Stimulated activated CD4-positive, alpha-beta T cell treated with anti-CD3 and anti-CD28 coated beads, Interleukin-15, amount 100 ng/mL, for 24 hours (primary cell): ENCODE measurements at places on chromosomes 11 and 22.
A peak's percentile ranks its signal among the peaks of the same experiment; 100 is the strongest.

DNA sequence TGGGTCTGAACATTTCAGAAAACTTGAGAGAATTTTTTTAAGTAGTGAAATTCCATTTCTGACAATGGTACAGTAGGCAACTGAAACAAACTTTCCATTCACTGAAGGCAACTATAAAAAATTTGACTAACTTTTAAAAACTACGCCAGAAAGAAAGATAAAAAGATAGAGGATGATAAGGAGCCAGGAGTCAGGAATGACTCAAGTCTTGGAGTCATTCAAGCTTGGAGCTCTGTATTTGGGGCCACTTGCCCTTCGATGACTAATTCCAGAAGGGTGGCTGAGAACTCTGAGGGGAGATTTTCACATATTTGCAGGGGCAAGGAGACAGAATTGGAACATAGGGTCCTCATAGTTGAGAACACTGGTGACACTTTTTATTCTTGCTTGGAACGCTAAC is 1083.2 kb upstream of the CNTN5 start:
- no peak for DNase-seq

- no peak for DNase-seq
Observed at GRCh38 chr11:1327064-1327460, 17.6 kb upstream of the TOLLIP start.

DNA sequence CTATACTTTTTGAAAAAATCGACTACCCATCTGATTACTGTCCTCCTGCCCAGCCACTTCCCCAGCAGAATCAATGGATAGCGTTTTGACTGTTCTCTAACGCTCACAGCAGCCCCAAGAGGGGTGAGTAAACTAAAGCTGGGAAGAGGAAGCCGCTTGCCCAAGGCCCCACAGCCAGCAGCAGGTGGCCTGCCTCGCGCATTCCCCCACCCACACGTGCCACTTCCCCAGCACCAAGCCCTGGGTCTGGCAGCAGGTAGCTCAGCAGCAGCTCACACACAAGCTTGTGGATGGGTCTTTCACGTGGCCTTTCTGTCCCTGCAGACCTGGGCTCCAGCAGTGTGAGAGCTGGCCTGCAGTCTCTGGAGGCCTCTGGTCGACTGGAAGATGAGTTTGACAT is 34.3 kb downstream of the TOM1 start:
- peak; percentile 63 for DNase-seq

DNA sequence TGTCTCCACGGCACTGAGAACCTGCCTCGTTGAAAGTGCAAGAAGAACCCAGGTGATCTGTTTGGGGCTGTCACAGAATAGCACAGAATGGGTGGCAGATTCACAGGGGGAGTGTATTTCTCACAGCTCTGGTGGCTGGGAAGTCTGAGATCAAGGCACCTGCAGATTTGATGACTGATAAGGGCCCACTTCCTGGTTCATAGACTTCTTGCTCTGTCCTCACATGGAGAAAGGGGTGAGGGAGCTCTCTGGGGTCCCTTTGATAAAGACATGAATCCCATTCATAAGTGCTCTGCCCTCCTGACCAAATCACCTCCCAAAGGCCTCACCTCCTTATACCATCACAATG is 198.5 kb upstream of the SORL1-AS1 start:
- DNase-seq: no peak

DNA sequence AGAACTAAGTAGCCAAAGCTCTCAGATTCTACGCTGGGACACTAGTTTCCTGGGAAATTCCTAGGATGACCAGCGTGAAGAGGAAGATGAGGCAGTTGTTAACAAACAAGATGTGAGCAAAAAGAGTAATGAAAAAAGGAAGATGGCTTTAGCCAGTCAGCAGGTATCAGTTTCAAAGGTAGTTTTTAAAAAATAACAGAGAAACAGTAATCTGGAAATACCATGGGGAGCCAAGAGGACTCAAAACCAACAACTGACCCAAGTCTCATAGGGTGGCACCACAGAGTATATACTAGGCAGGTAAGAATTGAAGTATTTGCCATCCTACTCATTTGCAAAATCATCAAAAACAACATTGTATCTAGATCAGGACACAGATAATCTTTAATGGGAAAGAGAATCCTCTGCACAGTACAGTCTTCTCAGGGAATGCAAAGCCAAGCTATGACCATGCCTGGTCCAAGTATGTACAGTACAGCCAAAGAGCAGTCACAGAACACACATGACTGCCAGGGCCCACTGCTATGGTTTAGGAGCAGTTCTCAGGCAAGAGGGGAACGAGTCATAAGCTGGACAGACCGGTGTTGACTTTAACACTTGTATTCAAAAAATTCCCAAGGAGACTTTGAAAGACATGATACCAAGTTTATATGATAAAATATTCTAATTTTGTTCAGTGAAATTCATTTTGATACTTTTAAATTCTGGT is 20.6 kb downstream of the MSANTD4 start:
- DNase-seq: no peak
